GM12878 (cell line): ENCODE measurements at places on chromosomes 6 and 20.

DNA sequence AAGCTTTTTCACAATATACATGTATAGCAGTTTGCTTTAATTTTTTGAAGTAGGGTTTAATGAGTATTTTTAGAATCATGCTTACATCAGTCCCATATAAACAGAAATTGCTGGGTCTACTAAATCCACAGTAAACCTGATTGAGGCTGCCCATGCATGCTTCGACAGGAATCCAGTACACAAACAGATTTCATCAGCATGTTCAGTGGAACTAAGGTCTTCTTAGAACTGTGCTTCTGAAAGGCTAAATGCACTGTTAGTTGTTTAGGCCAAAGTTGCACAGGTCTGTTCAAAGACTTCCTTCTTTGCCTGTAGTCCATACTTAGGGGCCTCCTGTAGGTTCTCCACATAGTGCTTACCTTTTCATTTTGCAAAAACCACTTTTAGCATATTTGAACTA is 42.5 kb upstream of the THBS2 start:
- no peak for DNase-seq

GRCh38 chr20:17856024-17856564 is 112.5 kb downstream of the SNX5 start:
- DNase-seq = peak; percentile 86

DNA sequence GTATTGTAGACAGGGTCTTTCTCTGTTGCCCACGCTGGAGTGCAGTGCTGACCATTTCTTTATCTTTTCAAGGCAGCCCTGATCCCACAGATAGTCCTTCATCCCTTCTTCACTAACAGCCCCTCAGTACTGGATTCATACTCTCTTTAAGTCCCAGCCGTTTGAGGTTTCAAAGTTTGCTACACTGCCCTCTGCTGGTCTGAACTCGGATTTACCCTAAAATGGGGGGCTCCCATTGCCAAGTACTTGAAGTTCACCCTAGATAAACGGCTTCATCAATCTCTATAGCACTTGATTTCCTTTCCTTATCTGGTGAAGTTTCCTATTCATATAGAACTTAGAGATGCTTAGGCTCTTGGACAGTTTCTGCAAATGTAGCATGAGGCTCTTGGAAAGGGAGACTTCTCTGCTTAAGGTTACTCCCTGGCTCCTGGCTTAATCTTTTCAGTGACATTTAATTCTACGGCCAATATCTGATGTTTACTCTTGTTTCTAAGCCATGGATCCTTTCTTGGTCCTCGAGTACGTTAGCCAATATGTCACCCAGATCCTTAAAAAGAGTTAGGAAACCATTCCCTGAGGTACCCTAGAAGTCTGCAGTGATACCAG is 21.4 kb upstream of the PREP start:
- DNase-seq = no peak

DNA sequence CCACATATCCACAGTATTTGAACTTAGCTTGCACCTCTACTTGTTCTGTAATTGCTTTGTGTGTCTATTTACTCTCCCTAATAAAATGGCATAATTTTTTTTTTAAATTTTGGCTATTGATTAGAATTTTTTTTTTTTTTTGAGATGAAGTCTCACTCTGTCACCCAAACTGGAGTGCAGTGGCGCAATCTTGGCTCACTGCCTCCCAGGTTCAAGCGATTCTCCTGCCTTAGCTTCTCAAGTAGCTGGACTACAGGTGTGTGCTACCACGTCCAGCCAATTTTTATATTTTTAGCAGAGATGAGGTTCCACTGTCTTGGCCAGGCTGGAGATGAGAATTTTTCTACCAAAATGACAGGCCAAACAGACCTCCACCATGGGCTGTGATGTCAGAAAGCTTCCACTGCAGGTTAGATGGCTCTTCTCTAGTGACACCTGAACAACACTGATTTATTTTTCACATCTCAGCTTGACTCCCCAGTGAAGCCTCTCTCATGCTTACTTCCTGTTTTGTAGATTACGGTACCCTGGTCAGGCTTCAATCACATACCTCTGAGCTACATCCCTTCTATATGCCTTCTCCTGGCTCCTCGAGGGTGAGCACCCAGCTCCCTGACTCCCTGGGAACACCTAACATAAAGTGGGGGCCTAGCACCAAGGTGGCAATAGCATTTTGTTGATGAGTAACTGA is 112.8 kb downstream of the ARHGAP18 start:
- no peak for DNase-seq

- no peak for DNase-seq
Measured at GRCh38 chr6:71190809-71191208, 97.8 kb upstream of the OGFRL1 start.

DNA sequence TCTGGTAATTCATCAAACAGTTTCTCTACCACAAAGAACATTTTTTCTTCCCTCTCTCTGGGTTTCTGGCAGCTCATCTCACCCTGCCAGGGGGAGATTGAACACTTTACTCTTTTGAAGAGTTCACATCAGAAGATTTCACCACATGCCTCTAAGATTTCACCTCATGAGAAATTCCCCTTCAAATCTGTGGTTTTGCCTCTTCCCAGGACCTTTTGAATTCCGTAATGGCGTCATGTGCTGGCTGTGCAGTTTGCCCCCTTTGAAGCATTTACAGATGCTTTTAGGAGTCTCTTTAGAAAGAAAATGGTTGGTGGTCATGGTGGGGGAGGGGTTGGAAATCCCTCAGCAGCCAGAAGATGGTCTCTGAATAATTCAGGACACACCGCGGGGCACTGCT is 486.1 kb downstream of the QKI start:
- no peak for DNase-seq

GRCh38 chr6:52598123-52598823 is 21.4 kb upstream of the TRAM2 start:
- no peak for DNase-seq

DNA sequence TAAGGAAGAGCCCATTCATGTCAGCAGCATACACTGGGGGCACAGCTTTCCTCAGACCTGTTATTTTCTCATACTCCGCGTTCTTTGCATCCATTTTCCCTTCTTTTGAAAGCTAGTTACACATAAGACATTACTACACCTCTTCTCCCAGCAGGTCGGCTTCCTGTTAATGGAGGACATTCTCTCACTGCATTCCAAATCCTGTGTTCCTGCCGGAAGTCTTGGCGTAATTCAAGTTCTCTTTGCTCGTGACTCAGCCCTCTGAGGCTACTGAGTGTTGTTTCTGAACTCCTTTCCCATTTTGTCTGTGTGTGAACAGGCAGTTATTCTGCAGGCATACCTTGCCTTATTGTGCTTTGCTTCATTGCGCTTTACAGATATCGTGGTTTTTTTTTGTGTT is 97.5 kb upstream of the ZBTB24 start:
- no peak for DNase-seq

DNA sequence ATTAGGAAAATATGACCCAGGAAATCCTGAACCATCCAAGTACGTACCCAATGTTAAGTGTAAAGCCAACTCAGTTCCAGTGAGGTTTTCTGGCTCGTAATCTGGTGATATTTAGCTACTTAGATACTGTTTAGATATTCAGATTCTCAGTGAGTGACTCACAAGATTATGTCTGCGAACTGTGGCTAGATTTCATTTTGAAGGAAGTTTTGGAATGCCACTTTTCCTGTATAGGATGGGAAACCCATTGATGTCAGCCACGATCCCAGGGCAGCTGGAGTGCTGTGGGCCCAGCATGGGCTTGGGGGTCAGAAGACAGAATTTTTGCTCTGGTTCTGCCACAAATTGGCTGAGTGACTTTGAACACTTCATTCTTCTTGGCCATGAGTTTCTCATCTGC is 76.3 kb downstream of the TMEM170B start:
- no peak for DNase-seq

- no peak for DNase-seq
Measured at GRCh38 chr6:143569040-143569439, 57.5 kb upstream of the FUCA2 start.

DNA sequence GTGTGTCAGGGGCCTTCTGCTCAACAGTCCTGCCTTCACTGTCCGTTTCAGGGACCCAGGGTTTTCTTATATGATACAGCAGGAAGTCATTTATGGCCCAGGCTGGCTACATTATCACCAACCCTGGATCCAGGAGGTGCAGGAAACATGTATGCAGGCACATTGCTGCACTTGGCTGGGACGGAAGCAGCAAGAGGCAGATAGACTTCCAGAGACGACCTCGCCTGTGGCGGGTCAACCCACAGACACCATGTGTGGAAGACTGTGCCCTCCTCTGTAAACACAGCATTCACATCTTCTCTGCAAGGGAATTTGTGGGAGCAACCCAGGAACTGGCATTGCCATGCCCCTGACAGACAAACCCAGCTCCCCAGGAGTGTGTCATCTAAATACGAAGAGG is 43.7 kb downstream of the TBC1D7 start:
- DNase-seq = no peak

DNA sequence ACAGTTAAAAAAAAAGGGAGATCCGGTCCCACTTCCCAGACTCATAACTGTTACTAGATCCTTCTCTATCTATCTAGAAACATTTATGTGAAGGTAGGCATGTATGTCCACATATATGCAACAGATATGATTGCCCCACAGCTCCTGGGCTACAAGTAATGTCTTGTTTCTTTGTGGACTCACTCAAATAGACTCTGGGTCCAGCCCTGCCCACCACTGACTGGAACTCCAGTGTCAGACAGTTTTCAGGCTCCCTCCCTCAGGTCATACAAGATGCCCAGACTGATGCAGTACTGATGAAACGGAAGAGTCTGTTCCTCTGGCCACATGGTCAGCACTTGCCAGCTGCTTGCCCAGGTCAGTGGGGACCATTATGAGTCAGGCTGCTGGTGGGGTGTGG is 30.8 kb upstream of the IER3 start:
- no peak for DNase-seq

GRCh38 chr6:73088138-73088813 is 137.0 kb downstream of the KHDC1L start:
- DNase-seq = peak; percentile 45

GRCh38 chr20:47349365-47350180 is 6.9 kb downstream of the ZMYND8 start:
- no peak for DNase-seq
